Stimulated activated CD4-positive, alpha-beta T cell treated with anti-CD3 and anti-CD28 coated beads, Interleukin-2, amount 100 ng/mL, for 24 hours (primary cell): ENCODE measurements at places on chromosomes 4 and X.

DNA sequence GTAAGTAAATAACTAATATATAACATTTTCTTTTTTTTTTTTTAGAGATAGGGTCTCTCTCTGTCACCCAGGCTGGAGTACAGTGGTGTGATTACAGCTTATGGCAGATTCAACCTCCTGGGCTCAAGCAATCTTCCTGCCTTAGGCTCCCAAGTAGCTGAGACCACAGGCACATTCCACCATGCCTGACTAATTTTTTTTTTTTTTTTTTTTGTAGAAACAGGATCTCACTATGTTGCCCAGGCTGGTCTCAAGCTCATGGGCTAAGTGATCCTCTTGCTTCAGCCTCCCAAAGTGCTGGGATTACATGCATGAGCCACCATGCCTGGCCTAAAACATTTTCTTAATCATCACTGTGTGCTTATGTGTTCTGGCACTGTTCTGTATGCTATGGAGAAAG, 32.8 kb downstream of the MGARP start:
- DNase-seq: no peak

GRCh38 chrX:119130911-119131310, 3.3 kb upstream of the KIAA1210 start:
- no peak for DNase-seq

DNA sequence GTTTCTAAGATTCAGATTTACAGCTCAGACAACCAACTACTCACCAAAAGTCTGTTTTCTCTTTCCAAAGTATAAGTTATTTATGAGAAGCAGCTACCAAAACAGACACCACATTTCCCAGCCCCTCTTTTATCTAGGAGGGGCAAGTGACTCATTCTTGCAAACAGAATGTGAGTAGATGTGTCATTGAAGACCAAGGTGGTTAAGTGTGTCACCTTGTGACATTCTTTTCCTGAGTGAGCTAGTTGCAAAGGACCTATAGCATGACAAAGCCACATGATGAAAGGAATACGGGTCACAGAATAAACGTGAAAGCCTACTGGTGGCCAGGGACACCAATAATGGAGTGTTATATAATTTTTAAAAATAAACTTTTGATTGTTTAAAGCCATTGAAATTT, 50.0 kb downstream of the SLC7A11 start:
- DNase-seq: no peak

DNA sequence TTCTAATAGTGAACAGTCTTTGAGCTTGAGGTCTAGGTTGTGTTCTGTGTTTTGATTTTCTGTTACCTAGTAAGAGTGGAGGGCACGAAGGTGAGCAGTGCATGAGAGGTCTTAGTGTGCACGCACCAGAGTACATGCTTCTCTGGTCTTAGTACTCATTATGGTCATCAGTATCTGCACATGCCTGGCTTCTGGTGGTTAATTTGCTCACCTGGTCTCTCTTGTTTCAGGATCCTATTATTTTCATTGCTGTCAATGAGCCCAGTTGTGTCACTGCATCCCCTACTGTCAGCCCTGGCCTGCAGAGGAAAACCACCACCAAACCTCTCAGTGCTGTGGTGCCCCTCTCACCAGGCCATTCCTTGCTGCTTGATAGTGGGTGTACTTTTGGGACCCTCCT, 54.8 kb downstream of the NSUN7 start:
- no peak for DNase-seq

GRCh38 chr4:122508083-122508482, 51.6 kb upstream of the IL2 start:
- DNase-seq: no peak

GRCh38 chr4:187798385-187798784, 197.2 kb upstream of the ZFP42 start:
- no peak for DNase-seq

DNA sequence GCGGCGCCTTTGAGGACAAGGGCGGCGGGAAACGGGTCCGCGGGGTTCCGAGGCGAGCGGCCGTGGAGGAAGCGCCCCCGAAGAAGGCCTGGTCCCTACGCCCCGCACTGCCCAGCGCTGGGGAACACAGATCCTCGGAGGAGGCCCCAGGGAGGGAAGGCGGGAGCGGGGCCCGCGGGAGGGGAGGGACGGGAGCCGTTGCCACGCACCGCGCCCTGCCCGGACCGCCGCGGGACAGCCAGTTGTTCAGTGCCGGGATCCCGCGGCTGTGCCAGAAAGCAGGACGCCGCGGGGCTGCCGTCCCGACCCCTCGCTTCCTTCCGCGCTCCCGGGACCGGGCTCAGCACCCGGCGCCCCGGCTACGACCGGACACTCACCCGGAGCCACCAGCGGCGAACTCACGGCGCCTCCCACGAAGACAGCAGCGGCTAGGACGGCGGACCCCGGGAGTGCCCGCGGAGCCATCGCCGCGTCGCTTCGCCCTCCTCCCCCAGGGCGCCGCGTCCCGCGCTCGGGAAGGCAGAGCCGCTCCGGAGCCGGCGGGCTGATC, 278 bp downstream of the RELL1 start:
- peak; percentile 52 for DNase-seq

- no peak for DNase-seq
Measured at GRCh38 chr4:69876071-69876470, 16.1 kb upstream of the SULT1E1 start.

GRCh38 chr4:7653510-7654369, 219.0 kb upstream of the PSAPL1 start:
- no peak for DNase-seq

DNA sequence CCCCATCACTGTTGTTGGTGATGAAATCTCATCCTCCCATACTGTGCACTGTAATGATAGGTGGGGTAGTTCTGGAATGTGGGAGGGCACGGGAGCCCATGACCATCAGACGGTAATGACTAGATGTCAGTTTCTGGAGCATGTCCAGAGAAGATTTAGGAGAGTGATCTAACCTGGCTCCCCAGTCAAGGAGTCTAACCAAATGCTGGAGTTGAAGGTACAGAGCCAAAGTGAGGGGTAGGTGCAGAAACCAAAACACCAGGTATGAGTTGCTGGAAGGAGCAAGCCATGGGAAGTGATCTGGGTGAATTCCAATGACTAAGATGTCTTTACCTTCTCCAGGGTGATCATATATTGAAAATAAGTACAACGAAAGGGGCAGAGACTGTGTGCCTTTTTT, 296.9 kb downstream of the INPP4B start:
- no peak for DNase-seq

GRCh38 chr4:186061921-186062320, 7.0 kb upstream of the TLR3 start:
- DNase-seq: no peak

GRCh38 chr4:26372076-26372475, 51.3 kb downstream of the RBPJ start:
- no peak for DNase-seq

DNA sequence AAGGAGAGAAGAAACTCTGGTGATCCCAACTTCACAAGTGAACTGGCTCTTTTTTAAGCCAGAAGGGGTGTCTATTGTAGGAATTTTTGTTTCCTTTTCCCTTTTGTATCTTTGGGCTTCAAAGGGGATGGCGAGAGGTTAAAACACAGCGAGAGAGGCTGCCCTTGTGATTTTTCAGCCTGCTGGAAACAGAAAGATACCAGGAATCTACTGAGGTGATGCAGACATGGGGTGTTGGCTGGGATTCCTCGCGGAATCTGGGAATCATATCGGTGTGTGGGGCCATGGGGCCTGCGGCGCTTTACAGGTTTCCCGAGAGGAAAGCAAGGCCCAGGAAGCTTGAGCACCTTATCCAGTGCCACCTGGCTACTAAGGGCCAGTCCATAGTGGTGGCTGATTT, 99.4 kb upstream of the STX18 start:
- no peak for DNase-seq

DNA sequence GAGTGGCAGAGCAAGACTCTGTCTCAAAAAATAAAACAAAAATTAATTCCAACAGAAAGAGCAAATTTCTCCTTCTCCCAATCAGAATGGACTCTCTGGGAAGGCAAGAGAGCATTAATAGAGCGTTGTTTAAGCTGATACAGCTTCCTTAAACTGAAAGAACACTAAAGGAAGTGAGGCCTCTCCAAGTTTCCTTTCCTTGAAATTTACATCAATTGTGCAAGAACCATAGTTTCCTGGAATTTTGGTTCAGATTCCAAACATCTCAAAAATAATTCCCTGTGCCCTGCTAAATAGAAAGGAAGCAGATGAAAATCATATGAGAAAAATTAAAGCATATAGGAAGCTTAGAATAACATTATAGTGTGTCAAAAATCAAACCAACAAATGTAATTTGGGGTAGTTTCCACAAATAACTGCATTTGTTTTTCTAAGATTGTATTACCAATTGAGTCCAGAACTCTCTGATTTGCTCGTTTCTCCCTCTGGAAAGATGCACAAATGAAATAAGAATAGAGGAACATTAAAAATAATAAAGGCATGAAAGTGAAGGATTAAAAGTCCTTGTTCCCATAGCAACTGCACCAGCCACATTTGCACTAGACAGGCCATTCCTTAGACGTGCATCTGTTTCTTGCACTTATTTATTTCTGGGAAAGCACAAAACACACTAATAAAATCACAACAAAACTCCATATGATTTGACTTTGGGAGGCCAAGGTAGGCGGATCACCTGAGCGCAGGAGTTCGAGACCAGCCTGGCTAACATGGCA, 3.7 kb upstream of the FAM241A start:
- no peak for DNase-seq

DNA sequence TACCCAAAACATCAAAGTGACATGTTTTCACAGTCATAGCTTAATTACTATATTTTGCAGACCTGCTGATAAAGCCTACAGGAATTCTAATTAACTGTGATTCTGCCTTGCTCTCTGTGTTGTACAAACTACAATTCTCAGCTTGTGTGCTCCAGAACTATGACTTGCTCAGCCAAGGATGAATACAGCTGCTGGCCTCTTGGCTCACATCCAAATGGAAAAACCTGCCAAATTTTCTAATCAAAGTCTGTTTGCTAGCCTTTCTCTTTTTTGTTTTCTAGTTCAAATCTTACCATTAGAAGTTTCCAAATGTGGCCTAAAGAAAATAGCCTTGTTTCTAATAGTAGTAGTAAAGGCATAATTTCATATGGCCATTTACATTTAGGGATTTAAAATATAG, 1176.8 kb downstream of the FAM133A start:
- no peak for DNase-seq
